Astrocyte (in vitro differentiated cells and primary cell): ENCODE measurements at places on chromosomes 4 and X.

DNA sequence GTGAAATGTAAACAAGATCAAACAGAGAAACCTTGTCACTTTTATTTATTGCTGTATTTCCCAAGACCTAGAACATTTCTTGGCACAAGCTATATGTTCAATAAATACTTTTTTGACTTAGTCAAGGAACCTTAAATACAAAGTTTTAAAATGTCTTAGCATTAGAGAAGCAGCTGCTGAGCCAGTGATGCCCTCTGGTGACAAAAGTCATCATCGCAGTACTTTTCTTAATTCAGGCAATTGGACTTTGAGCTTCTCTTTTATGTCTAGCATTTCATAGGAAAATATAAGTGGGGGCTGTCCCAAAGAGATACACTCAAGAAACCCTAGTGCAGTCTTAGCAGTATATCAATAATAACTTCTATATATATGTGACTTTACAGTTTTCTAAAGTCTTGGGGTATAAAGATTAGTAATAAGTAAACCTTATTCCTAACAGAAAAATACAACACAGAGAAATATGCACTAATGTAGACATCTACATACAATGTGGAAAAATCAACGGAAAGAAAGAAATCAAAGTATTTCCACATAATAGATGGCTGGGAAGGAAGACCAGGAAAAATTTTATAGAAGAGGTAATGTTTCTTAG lies 118.4 kb downstream of the DTHD1 start:
- peak; percentile 7 for DNase-seq

GRCh38 chr4:153758136-153758535 lies 1.7 kb downstream of the RNF175 start:
- DNase-seq = no peak

- no peak for DNase-seq
Measured at GRCh38 chr4:17544831-17545234, 29.9 kb downstream of the CLRN2 start.

- no peak for DNase-seq
Measured at GRCh38 chrX:74578137-74578536, 36.3 kb downstream of the RLIM start.

DNA sequence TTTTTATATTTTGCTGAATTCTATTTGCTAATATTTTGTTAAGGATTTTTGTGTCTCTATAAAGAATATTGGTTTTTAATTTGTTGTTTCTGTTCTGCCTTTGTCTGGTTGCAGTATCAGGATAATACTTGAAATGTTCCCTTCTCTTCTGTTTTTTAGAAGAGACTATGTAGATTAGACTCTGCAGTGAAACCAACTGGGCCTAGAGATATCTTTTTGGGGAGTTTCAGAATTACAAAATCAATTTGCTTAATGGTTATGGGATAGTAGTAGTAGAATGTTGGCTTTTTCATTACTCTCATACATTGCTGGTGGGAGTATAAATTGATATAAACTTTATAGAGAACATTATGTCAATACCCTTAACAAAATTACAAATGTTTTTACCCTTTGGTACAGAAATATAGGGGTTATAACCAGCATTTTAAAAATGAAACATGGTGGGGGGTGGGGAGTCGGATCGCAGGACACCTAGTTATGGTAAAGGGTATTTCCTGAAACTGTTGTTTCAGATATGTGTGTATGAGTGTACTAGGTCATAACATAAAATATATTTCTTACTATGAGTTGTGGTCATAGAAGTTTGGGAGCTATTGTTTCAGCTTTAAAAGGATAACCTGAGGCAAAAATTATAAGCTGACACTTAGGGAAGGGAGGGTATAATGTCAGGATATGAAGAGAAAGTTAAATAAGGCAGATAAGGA lies 29.0 kb downstream of the CLOCK start:
- DNase-seq = no peak

GRCh38 chr4:141502755-141503154 lies 133.6 kb upstream of the IL15 start:
- DNase-seq = no peak

DNA sequence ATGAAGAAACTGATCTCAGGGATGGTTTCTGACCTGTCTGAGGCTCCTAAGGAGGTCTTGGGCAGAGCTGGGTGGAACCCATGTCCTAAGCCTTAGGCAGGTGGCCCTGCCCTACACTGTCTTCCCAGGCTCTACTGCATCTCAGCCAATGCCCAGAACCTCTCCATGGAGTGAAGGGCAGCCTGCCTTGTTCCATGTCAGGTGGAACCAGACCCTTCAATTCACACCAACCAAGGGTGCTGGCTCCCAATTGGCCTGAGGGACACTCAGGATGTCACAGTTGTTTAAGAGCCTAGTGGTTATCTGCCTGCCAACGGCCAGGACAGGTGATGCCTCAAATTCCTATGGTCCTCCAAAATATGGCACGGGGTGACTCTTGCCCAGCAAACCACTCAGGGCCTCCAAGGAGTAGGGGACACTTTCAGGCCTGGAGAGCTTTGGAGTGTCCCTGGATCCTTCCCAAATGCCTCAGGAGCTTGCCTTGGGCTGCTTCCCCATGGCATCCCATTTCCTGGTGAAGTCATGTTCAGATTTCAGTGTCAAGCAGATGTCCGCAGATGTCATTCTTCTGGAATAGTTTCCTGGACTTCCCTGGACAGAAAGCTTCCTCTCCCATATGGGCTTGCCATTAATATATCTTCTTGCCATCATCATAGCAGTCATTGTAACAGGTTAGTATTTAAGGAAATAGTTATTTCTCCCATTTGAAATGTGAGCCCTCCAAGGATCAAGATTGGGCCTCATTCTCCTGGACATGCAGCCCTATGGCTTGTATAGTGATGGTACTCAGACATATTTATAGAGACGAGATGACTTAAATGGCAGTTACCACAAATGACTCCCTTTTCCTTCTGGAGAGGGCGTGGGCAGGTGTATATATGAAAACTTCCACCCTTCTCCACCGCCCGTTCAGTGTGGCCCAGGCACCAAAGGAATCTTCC lies 67.1 kb downstream of the MED28 start:
- no peak for DNase-seq

GRCh38 chr4:6761649-6762615 lies 20.6 kb upstream of the KIAA0232 start:
- peak; percentile 50 for DNase-seq

DNA sequence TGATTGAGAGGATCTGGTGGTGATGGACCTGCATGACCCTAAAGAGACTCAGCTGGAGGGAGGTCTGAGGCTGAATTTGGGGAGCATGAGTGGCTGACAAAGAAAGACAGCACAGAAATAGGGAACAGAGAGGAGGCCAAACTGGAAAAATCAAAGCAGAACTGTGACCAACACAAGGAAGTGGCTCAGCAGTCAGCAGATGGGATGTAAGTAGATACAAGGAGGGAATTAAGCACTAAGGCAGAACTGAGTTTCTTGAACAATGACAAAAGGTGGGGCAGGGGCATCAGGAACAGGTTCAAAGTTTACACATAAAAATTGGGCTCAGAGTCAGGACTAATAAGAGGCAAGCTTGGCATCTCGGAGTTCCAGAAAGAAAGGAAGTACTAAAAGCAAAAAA lies 144.3 kb upstream of the KLF3 start:
- DNase-seq = no peak

- DNase-seq = peak; percentile 70
Measured at GRCh38 chrX:11386001-11386523, 92.8 kb downstream of the AMELX start.

GRCh38 chrX:53171356-53171755 lies 53.7 kb downstream of the KDM5C start:
- DNase-seq = no peak

GRCh38 chrX:117147249-117147648 lies 684.5 kb upstream of the CT83 start:
- DNase-seq = no peak

DNA sequence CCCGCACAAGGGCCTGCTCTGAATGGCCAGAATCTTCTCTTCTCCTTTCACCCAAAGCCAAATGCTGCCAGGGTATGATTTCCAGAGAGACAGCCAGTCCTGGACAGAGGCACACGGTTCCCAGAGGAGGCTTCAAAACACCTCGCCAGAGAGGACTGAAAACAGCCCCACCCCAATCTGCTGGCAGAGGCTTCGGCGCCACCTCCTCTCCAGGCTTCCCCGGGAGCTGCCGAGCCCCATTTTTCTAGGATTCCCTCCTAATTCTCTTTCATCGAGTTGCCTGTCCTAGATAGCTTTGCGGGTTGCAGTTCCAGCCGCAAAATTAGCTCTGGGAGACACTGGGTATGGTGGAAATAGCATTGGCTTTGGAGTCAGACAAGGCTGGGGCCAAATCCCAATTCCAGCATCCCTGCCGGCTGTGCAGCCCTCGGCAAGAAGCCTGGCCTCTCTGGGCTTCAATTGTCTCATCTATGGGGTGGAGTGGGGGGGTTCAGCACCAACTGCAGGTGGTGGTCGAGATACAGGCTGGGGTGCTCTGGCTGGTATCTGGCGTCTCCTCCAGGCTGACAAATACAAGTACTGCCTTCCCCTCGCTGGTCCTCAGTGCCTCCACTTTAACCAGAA lies 22.6 kb downstream of the PPP2R2C start:
- no peak for DNase-seq

- DNase-seq = no peak
Measured at GRCh38 chr4:113764720-113765264, 3.3 kb upstream of the CAMK2D start.

DNA sequence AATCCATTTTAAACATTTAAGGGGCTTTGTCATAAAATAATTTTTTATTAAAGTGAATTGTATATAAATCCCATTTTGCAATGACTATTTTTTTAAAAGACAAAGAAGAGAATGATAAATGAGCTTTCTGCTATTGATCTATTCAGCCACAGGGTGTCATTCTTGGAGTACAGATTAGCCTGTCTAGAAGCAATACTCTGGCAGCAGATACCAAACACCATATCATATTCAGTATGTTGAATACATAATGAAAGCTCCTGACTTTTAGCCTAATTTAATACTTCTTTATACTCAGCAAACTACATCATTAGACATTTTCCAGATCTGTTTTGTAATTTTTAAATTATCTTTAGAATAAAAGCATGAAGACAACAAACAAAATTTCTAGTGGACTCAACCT lies 496.3 kb downstream of the PDGFC start:
- DNase-seq = peak; percentile 59

- DNase-seq = peak; percentile 27
Measured at GRCh38 chr4:66974665-66975064, 570.6 kb downstream of the CENPC start.

GRCh38 chr4:76238701-76239100 lies 12.8 kb upstream of the FAM47E start:
- DNase-seq = no peak

GRCh38 chrX:46584736-46585135 lies 11.2 kb downstream of the CHST7 start:
- DNase-seq = no peak

GRCh38 chr4:188396037-188396436 lies 256.8 kb downstream of the TRIML1 start:
- DNase-seq = no peak

GRCh38 chr4:142485452-142485851 lies 360.6 kb downstream of the INPP4B start:
- DNase-seq = no peak

GRCh38 chr4:158715802-158716201 lies 7.4 kb downstream of the PPID start:
- DNase-seq = no peak

DNA sequence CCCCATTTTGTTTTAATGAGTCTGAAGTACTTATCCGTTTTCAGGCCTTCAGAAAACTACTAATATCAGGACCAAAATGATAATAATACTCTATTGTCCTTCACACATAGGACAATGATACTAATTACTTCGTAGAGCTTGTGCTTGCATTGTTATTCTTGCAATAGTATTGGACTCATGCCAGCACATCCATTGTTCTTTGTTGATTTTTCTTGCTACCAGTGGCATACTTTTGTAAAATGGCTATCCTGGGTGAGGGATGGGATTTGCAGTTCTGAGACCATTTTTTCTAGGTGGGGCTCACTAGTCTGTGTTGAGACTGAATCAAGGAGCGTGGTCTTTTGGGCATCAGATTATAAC lies 195.3 kb downstream of the MAML3 start:
- DNase-seq = no peak

DNA sequence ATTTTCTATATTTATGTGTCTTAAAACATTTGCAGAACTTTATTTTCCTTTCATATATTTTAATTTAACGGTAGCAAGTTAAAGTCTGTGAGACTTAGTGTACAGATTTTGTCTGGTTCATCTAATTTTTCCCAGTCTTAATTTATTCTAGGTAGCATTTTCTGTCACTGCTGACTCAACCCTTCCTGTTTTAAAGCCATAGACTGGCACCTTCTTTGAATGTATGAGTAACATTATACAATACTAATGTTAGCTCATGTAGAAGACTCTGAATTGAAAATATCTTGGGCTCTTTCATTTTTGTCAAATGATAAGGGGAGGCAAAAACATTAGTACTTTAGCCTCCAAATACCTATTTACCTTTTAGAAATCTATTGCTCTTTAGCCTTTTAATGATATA lies 43.6 kb downstream of the BLTP1 start:
- DNase-seq = no peak

GRCh38 chr4:129490516-129490915 lies 394.6 kb downstream of the C4orf33 start:
- DNase-seq = no peak

- no peak for DNase-seq
Measured at GRCh38 chrX:153732401-153732800, 7.7 kb downstream of the ABCD1 start.

- DNase-seq = peak; percentile 45
Measured at GRCh38 chr4:75673959-75674328, 733 bp upstream of the G3BP2 start.

GRCh38 chr4:122899682-122900081 lies 22.7 kb downstream of the NUDT6 start:
- DNase-seq = no peak

DNA sequence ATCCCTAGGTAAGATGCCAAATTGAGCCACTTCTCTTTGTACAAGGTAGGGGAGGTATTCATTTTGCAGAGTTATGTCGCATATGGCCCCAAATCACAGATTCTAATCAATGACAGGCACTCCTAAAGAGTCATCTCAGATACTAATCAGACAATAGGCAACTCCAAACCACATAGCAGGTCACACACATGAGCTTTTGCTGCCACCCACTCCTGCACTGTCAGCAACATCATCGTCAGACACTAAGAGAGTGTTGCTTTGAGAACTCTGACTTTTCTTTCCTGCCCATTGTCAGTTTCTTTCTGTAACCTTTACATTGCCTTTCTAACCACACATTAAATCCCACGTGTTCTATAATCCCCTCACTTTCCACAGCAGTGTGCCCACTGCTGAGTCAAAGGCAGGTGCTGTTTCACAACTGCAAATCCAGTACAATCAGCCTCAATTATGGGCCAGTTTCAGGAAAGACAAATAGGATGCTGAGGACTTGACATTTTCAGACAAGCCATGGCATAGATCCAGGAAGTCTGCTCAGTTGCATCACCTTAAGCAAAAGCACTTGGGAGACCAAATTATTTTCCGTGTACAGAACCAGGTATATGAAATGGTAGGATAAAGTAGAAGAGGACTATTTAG lies 23.5 kb downstream of the TMEM31 start:
- no peak for DNase-seq

DNA sequence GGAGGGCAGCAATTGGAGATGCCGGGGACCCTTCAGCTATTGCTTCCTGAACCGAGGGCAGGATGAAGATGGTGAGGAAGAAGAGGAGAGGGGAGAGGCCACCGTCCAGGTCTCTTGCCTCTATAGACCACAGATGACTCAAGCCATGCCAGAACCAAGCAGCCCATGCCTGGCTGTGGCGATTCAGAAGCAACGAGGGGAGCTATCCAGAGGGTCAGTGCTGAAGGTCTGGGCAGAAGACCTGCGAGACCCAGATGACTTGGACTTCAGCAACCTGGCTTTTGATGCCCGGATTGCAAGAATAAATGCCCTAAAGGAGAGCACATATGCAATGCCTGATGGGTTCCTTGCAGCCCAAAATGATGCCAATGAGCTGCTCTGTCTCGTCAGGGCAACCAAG lies 70.2 kb upstream of the PRPS2 start:
- no peak for DNase-seq

GRCh38 chr4:82584931-82585330 lies 23.1 kb upstream of the TMEM150C start:
- no peak for DNase-seq
